H1 (cell line): ENCODE measurements at places on chromosomes 12 and 14. TPM values are rescaled to one million over a fixed set of nuclear protein-coding genes. Genes with fewer than 3 reads are reported as not detected.

- no peak for DNase-seq
These were observed 85.4 kb upstream of the TMEM260 start for GRCh38 chr14:56494167-56494566.

The LRP1-AS gene
- total RNA-seq = not detected in 2 replicates

GRCh38 chr14:59150990-59151389 is 37.5 kb upstream of the DAAM1 start:
- no peak for DNase-seq

The GALNT9 gene
- 2.0 and 3.3 TPM in 2 replicates for total RNA-seq

DNA sequence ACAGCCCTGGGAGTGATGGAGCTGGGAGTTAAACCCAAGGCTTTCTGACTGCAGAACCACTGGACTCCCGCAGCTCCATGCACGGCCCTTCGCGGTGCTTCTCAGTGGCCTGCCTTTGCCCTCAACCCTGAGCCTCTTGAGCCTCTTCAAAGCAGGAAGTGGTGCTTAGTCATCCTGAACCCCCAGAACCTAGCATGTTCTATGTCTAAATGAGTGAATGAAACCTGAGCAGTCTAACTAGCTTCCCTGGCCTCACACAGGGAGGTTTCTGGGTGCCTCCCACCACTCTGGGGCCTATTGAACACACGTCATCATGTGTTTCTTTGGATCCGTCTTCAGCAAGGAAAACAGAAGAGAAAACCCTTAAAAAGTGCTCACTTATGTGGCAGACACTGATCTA is 117.9 kb upstream of the SFSWAP start:
- DNase-seq = no peak

GRCh38 chr14:50312734-50313054 is 570 bp downstream of the DMAC2L start:
- no peak for DNase-seq

The CCDC59 gene
- 54.0 and 59.1 TPM in 2 replicates for total RNA-seq

- no peak for DNase-seq
These were observed 90.8 kb downstream of the SSPN start for GRCh38 chr12:26286186-26286585.

The ACSM4 gene
- not detected in 2 replicates for total RNA-seq

GRCh38 chr12:115811045-115811444 is 466.4 kb downstream of the MED13L start:
- DNase-seq = no peak

DNA sequence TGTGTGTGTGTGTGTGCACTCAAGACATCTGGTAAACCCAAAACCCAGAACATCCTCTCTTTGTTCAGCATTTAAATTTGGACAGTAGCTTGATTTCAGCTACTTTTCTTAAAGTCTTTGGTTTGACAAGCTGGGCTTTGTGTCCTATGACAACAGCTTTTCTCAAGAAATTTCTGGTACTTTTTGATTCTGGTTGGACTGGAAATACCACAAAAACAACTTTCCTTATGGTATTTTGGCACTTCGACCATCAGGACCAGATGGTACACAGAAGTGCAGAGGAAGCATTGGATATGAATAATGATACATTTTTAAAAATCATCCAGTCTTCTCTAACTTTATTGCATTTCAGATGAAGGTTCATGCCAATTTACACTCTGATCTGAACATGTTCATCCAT is 286.6 kb upstream of the FLRT2 start:
- no peak for DNase-seq
